ENCODE measurements at places on chromosomes 4 and X.

GRCh38 chr4:182895791-182896292 is 21.3 kb downstream of the DCTD start:
- DNase-seq: no peak

DNA sequence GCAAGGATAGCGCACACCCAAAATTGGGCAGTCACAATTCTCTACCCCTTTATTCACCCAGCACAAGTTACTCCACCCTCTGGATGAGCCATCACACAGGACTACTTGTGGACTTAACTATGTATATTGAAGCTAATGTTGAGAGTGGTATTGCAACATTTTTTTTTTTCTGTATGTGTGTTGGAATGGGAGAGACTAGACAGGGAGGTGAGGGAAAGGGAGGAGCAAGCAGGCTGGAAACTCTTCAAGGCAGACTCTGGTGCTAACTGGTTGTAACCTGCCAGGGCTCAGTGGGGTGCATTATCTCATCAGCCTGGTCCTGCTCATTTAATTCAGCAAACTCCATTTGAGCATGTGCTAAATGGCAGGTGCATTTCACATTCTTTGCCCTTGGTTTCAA is 18.4 kb upstream of the CWH43 start:
- DNase-seq: no peak

DNA sequence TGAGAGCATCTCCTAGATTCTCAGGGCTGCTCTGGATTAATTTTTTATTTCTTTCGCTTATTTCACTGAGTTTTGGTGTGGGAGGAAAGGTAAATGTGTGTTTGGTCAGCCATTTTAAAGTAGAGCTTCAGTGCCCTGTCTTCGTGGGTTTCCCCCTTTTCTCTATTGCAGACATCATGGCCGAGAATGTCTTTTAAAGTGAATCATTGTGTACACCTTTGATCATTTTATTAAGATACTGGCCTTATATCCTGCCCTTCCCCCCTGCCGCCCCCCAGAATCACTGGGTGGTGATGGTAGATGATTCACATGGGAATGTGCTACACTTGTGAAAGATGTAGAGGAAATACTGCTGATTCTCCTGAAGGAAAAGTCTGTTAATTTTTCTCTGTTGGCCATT is 23.8 kb downstream of the CDKL5 start:
- no peak for DNase-seq

- DNase-seq: no peak
Measured at GRCh38 chrX:134244043-134244442, 7.1 kb downstream of the CCDC160 start.

DNA sequence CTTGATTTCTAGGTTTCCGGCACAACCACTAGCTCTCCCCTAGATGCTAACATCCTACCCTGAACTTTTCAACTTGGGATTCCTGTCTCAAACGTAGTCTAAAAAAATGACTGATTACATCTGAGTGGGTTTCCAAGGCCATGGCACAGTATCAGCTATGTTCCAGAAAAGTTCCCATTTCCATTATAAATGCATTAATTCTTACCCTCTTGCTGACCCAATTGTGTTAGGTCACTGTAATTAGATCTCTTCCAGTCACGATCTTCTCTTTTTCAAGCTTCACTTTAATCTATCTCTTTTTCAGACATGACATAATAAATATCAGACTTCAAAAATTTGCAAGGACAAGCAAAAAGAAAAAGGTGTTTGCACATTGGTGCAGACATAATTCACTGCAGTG is 50.6 kb upstream of the PDE5A start:
- no peak for DNase-seq

DNA sequence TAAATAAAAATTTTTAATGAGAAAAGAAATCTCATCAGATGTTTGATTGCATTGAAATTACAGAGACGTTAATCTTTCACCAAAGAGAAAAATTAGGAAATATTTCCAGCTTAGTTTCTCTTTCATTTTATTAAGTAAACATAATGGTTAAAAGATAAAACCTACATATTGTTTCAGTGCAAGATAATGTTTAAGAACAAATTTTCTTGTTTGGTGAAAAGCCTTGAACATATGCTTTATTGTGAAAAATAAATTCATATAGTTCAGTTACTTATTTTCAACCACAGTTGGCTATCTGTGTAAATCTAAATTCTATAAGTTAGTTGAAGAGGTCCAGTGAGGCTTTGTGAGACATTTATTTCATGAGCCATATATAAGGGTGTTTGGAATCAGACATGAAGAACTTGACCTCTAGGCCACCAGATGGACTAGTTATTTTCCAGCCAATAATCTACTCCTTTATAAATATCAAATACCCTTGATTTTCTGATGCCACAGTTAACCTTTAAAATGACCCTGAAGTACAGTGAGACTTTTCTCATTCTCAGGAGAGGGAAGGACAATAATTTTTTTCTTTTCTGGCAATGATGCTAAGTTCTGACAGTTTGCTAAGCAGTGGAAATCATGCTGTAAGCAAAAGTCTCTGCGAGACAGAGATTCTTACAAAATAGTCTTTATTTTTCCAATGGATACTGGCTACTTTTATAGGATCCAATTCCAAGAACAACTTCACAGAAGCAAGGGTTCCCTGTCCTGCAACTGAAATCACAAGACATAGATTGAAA is 2.5 kb downstream of the ARSJ start:
- no peak for DNase-seq

DNA sequence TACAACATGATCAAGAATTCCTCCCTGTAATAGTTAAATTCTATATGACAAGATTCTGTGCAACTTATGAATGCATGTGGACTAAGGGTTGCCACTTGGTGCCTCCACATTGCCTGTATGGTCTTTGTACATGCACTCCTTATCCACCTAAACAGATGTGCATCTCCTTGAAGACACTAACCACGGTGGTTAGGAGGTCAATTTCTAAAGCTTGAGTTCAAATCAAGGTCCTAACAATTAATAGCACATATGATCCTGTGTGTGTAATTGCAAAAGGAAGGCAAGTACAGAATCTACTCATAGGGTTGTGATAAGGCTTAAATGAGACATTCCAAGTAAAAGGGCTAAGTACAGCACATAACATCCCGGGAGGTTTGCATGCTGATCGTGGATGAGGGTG is 1.5 kb upstream of the IL21 start:
- no peak for DNase-seq

DNA sequence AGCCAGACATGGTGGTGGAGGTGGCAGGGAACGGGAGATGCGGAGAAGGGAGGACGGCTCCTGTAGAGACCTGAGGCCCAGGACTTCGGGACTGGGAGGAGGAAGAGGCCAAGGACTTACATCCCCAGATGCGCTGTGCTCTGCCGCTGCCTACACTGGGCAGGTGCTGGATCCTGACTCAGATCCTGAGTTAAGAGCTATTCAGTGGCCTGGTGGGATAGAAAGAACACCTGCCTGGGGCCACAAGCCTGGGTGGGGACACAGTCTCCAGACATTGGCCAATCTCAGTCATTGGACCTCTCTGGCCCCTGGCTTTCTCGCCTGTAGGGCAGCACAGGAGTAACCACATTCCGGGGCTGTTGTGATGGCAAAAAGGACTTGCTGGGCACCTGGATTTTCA is 10.9 kb upstream of the MSX1 start:
- no peak for DNase-seq

GRCh38 chr4:154911097-154911496 is 130.0 kb downstream of the RBM46 start:
- DNase-seq: no peak

GRCh38 chrX:153598541-153599191 is at the start of gene CCNQ:
CCNQ (minus strand) TSS chrX:153599139; CDS start chrX:153599073, 66 bp downstream.
- DNase-seq: peak; percentile 35

DNA sequence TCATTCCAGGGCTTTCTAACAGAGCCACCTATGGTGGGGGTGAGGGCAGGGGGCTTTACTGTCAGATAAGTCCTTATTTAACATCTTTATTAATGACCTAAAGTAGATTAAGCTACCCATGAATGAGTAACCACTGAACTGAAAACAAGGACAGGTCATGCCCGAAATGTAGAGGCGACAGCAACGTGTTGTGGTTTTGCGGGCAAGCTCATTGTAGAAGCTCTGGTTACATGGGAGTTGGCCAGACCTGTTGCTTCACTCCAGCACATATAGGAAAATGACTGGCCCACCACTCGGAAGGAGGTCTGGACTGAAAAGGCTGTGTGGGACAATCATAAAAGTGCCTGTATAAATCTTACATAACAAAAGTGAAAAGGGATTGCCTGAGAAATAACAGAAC is 109.6 kb upstream of the NDP start:
- DNase-seq: no peak

GRCh38 chr4:17688011-17688441 is 73.6 kb downstream of the MED28 start:
- no peak for DNase-seq

DNA sequence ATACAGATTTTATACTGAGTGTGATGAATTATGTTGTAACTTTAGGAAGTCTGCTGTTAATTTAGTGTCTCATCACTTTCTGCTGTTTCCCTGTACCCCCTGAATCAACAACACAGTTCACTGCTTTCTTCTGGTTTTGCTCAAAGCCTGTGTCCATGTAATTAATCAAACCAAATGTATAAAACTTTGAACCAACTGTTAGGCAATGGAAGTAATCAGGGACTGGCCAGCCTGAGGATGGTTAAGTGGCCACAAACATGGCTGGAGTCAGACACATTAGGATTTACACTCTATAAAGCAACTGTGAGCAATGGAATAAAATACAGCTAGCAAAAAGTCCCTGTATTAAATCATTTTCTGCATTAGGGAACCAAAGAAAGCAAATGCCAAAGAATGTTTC is 42.6 kb downstream of the CXCL1 start:
- no peak for DNase-seq

DNA sequence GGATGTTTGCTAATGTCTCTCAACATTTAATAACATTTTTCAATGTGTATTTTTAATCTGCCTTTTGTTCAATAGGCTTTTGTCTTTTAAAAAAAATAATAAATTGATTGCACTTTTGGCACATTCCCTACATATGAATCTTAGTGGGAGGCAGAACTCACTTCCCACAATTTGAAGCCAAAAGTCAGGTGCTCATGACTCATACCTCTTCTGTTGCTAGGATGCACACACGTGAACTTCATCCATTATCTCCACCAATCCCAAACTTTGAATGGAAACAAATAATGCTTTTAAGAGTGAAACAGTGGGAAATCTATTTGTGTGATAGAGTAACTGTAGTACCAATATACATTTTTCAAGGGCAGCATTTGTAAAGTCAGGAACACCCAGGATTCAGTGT is 260.5 kb downstream of the IQCM start:
- no peak for DNase-seq

DNA sequence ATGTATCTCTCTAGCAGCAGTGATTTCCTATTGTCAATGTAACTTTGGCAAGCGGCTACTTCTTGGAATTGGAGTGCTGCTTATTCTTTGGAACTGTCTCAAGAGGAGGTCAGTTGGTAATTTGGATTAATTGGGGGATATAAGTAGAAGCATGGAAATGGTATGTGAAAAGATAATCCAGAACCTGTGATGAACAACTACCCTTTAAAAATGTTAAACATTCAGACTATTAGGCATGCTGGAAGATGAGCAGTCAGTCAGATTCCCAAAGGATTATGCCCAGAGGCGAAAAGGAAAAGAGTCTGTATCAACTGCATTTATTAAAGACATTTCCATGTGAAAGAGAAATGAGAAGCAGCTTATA is 62.5 kb downstream of the SEC24D start:
- no peak for DNase-seq

GRCh38 chrX:44874420-44875184 is 1.6 kb downstream of the KDM6A start:
- peak; percentile 48 for DNase-seq

DNA sequence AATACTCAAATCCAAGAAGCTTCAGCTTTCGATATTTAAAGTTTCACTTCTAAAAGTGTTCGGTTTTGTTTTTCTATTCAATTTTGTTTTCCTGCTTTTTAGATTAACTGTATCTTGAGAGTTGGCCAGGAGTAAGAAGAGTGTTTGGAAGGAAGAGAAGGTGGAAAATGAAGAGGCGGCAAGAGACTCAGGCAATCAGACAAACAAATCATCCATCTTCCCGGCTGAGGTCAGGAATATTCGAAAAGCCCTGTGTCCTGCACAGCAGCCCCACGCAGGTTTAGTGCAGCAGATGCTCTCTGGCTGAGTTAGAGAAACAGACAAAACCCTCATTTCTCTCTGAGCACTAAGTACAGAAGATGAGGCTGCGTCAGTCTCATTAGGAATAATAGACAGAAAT is 330.3 kb upstream of the NOCT start:
- no peak for DNase-seq

GRCh38 chrX:82626978-82627377 is 881.1 kb upstream of the POU3F4 start:
- no peak for DNase-seq

GRCh38 chrX:46959101-46959500 is 46.9 kb downstream of the JADE3 start:
- DNase-seq: no peak

DNA sequence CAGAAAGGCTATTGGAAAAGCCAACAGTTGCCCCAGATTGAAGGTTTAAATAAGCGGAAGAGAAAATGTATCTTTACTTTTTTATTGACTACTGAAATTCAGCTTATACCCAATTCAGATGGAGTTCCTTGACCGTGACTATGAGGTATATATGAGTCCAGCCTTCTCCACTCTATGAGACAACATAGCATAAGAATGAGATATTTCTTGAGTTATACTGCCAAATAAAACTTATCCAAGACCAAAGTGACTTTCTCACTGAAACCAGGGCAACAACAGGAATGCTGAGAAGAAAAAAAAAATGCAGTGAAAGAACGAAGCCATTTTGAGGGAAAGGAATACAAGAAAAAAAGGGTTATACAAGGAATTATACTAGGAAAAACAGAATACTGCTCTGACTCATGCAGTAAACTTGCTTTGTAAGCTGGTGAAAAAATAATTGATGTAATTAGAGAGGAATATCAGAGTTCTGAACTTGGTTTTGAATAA is 16.3 kb upstream of the PDK3 start:
- DNase-seq: no peak

- no peak for DNase-seq
Measured at GRCh38 chr4:186109245-186109644, 4.7 kb downstream of the FAM149A start.

DNA sequence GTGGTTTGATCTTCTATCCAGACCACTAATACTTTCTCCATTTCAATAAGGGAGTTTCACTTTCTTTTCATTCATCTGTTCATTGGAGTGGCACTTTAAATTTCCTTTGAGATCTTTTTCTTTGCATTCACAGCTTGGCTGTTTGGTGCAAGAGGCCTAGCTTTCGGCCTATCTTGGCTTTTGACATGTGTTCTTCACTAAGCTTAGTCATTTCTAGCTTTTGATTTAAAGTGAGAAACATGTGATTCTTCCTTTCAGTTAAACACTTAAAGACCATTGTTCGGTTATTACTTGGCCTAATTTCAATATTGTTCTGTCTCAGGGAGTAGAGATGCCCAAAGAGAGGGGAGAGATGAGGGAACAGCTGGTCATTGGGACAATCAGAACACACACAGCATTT is 24.3 kb downstream of the CXCL13 start:
- DNase-seq: peak; percentile 18

DNA sequence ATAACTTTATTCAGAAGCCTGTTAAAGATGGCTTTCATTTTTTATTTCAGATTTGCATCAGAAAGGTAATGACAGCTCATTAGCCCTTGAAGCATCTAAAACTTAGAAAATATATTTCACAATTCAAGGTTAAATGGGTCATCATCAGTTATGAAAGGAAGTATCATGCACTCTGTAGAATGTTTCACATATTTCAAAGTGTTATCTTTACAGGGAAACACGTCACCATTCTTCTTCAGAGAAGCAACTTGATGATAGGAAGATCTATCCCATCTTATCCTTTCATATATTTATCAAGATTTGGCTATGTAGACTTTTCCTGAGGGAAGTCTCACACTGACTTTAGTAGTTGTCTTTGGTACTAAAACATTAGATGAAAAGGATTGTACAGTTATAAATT is 277.8 kb downstream of the TENM3 start:
- no peak for DNase-seq

- DNase-seq: no peak
Measured at GRCh38 chrX:14802943-14803710, 69.7 kb downstream of the FANCB start.
